ENCODE measurements at places on chromosomes 12 and 14. TPM values are rescaled to one million over a fixed set of nuclear protein-coding genes. Genes with fewer than 3 reads are reported as not detected.

COPZ1 gene
- total RNA-seq: 97.9 TPM

ADGRD1 gene
- 7.3 TPM for total RNA-seq

OR6C2 gene
- not detected for total RNA-seq

SCN8A gene
- total RNA-seq: 12.8 TPM

EFS gene
- 12.2 TPM for total RNA-seq

PTPRR gene
- under 0.01 TPM for total RNA-seq

CERS5 gene
- 36.7 TPM for total RNA-seq

ARHGAP9 gene
- under 0.01 TPM for total RNA-seq

PLEKHD1 gene
- total RNA-seq: under 0.01 TPM

KCNH3 gene
- 0.17 TPM for total RNA-seq

PTPRB gene
- total RNA-seq: 0.66 TPM

C12orf50 gene
- total RNA-seq: under 0.01 TPM

PSME2 gene
- total RNA-seq: 82.7 TPM

GUCY2C gene
- not detected for total RNA-seq

VRTN gene
- not detected for total RNA-seq

IL23A gene
- not detected for total RNA-seq

IL26 gene
- not detected for total RNA-seq

SERPINA12 gene
- total RNA-seq: not detected

CLEC2B gene
- total RNA-seq: 15.7 TPM

ITGA5 gene
- total RNA-seq: 232 TPM

OR4E2 gene
- not detected for total RNA-seq

P3H3 gene
- total RNA-seq: 72.4 TPM

LIN7A gene
- total RNA-seq: 9.5 TPM

PTCSC3 gene
- not detected for total RNA-seq

KRT74 gene
- total RNA-seq: not detected

ESRRB gene
- total RNA-seq: not detected

BHLHE41 gene
- total RNA-seq: 2.3 TPM

SLC25A21 gene
- 0.50 TPM for total RNA-seq

WNT1 gene
- total RNA-seq: not detected

TMEM117 gene
- total RNA-seq: 6.2 TPM

PTGR2 gene
- 7.2 TPM for total RNA-seq

TAS2R8 gene
- total RNA-seq: not detected

MIP gene
- total RNA-seq: not detected

IL31 gene
- total RNA-seq: not detected

ITGB7 gene
- total RNA-seq: 0.50 TPM

ZFHX2 gene
- total RNA-seq: 0.33 TPM

CMKLR1 gene
- under 0.01 TPM for total RNA-seq

TAS2R9 gene
- not detected for total RNA-seq

ETFBKMT gene
- total RNA-seq: 4.4 TPM

OXA1L gene
- total RNA-seq: 66.5 TPM

AVPR1A gene
- total RNA-seq: not detected
